ENCODE measurements at places on chromosomes 11 and 22.

GRCh38 chr11:72758304-72758689 lies 6.1 kb upstream of the ARAP1 start:
- DNase-seq: no peak

DNA sequence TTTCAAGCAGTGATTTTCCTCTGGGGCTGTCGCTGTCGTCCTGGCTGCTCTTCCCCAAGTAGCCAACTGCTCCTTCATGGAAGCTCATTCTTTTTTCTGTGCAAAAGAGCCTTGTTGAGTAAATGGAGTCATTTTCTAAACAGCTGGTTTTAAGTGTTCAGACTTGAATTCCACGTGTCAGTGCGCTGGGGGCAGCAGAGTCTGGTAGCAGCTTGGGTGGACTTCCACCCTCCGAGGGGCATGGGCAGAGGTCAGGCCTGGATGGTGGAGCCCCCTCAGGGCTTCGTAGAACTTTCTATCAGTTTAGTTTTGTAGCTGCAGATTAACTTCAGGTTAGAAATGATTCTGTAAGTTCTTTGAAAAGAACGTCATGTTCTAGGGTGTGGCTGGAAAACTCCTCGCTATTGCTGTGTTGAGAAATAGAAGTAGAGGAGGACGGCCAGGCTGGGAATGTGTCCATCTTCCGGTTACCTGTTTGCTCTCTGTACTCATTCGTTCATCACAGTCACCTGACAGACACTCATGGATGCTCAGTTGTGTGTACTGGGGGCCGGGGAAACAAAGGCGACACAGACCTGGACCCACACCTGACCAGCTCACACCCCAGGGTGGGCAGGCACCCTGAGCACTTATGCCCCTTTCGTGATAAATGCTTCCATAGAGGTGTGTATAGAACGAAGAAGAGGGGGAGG lies 270.7 kb downstream of the TBC1D22A start:
- DNase-seq: no peak

DNA sequence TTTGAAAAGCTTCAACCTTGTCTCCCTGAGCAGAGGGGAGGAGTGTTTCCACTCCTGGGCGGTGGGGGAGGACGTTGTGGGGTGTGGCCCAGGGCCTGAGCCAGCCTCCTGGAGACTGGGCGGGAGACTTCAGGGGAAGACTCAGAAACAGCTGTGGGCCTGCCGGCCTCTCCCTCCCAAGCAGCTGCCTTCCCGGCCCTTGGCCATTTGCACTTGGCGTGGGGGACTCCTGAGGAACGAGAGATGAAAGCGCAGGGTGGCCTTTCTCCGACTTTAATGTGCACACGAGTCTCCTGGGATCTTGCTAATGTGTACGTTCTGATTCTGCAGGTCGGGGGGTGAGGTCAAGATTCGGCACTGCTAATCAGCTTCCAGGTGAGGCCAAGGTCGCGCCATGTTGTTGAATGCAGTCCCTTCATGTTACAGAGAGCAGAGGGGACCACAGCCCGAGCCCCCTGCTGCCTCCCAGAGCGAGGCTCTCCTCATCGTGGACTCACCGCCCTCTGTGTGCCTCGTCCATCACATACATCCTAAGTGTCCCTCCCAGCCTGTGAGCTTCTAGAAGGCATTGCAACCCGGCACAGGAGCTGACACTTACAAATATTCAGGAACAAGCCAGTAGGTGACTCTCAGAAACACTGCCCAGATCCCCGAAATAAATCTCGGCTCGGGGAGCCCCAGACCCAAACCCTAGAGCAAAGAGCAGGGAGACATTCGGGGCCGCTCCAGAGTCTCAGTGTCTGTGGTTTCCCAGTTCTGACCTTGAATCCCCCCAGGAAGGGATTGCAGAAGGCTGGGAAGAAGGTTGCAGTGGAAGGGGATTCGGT lies 7.7 kb downstream of the LIF start:
- DNase-seq: peak; percentile 85

- DNase-seq: no peak
Measured at GRCh38 chr22:31288496-31289240, 3.6 kb downstream of the PIK3IP1 start.

- DNase-seq: no peak
Measured at GRCh38 chr11:134531327-134532130, 119.5 kb upstream of the B3GAT1 start.

DNA sequence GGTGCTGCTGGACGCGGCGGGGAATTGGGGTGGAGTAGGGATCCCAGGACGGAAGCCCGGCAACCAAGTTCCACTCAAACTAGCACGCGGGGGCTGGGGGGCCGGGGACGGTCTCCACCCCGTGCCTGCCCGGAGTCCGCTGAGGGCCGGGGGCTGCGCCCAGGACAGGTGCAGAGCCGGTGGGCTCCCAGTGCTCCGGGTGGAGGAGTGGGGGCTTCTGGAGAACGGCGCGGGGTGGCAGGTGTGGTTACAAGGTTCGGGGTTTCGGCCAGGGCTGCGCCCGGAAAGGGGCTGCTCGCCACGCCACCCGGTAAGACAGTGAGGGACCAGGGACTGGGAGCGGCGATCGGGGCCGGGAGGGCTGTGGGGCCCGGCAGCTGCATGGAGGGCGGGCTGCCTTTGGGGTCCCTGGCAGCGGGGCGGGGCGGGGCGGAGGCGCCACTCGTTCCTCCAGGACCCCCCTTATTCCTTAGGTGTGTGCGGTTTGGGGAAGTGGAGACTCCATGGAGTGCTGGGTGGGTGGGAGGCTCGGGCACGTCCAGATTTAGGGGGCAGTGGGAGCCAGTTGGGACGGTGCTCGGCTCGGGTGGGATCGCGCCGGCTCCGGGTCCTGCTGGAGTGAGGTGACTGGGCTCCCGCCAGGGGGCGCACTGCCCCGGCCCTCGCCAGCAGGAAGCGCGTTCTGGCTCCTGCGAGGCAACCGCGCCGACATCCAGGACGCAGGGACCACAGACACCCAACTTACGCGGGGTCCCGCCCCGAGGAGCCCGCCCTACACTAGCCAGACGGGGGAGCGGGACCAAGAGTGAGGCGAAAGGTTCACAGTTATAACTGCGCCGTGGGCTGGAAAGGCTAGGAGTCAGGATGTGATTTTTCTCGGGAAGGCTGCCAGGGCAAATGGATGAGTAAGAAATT lies 868 bp downstream of the TSPAN18 start:
- peak; percentile 92 for DNase-seq

GRCh38 chr22:36757668-36758211 lies 18.2 kb downstream of the IFT27 start:
- peak; percentile 62 for DNase-seq

- DNase-seq: peak; percentile 32
Measured at GRCh38 chr11:37710031-37710430, 1112.0 kb upstream of the RAG2 start.

DNA sequence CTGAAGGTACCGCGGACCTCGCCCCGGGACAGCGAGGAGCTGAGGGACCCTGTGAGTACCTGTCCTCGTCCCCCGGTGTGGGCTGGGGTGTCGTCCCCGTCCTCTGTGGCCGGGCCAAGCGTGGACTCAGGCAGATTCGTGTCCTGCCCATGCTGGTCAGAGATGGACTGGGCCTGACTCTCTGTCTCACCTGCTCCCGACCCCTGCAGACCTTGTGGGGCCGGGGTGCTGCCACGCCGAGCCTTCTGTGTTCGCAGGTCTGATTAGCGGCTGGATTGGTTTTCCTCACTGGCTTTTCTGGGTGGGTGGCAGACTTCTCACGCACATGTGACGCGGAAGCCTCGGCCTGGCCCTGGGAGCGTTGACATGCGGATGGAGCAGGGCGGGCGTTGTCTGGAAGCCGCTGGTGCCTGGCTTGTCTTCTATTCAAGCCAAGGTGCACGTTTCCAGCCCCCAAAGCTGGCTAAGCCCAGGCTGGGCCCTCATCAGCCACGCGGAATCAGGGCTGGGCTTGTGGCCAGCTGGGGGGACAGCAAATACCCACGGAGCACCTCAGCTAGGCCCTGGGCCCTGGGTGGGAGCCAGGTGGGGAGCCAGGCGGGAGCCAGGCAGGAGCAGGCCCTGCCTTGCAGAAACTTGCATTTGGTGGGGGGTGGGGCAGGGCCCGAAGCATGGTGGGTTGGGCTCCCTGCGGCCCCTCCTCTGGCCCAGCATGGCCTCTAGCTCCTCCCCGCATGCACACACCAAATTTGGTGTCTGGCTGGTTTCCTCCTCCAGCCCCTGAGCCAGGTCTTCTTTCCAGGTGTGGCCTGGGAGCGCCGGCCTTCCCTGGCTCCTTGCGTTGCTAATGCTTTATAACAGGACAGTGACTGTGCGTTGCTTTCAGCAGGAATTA lies 7.0 kb downstream of the GRAMD4 start:
- DNase-seq: no peak
